Esophagus squamous epithelium (tissue), 5 donors: ENCODE measurements at places on chromosomes 12 and 14.

DNA sequence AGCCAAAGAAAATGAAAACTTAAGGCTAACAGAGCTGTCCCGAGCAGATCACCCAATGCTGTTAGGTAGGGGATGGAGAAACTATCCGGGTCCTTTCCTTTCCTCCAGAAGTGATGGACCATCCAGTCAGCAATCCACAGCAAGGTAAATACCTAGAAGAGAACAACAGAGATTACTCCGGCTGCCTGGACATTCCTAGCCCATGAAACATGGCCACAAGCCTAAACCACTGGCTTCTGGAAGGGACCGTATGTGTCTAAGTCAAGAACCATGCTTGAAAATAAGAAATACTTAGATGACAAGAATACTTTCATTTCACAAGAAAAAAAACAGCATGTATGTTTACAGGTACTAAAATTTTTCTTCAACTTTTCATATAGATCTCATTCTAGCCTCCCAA, 152.9 kb downstream of the SLC41A2 start:
- DNase-seq, result no peak

DNA sequence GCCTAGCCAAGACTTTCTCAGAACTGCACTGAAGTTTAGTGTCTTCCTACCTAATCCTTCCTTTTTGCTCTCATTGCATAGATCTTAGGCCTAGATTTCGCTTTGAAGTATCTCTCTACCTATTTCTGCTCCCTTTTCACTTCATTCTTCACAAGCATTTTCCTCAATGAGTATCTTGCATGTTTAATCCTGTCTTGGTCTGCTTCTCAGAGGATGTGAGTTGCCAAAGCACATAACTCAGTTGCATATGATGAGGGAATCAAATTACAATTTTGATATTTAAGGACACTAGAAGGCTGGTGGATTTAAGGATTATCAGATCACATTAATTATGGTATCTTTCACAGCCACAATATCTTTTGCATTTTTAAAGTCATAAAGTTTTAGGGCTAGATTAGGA, 195.5 kb upstream of the DAAM1 start:
- no peak for DNase-seq

DNA sequence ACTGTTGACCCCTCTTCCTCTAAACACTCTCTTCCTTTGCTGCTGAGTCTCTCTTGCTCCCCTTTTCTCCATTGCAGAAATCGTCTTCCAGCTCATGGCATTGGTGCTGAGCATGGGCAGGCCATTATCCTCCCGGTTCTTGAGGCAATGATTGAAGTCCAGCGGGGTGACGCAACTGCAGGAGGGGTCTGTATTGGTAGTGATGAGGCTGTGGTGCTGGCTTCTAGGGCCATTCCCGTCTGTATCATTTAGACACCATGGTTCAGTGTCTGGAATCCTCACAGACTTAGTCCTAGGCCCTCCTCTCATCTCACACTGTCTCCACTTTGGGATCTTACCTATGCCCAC, 720 bp upstream of the SLC22A17 start:
- DNase-seq, result no peak

DNA sequence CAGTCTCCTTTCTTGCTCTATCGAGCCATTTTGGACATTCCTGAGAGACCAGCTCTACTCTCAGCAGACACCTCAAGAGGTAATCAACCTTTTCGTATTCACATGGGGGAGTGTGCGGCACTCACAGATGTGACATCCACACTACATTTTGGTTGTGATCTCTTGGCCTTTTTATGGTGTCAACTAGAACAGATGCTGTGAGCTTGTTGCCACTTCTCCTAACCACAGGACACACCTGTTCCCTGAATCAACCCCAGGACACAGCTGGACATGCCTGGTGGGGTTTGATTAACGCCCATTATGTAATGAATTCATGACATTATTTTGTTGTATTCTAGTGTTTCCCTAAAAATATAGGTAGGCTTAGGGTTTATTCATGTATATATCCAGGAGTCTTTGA, 1143.6 kb downstream of the TMEM121 start:
- no peak for DNase-seq

GRCh38 chr14:28681681-28682080, 84.9 kb upstream of the FOXG1 start:
- DNase-seq, result no peak

DNA sequence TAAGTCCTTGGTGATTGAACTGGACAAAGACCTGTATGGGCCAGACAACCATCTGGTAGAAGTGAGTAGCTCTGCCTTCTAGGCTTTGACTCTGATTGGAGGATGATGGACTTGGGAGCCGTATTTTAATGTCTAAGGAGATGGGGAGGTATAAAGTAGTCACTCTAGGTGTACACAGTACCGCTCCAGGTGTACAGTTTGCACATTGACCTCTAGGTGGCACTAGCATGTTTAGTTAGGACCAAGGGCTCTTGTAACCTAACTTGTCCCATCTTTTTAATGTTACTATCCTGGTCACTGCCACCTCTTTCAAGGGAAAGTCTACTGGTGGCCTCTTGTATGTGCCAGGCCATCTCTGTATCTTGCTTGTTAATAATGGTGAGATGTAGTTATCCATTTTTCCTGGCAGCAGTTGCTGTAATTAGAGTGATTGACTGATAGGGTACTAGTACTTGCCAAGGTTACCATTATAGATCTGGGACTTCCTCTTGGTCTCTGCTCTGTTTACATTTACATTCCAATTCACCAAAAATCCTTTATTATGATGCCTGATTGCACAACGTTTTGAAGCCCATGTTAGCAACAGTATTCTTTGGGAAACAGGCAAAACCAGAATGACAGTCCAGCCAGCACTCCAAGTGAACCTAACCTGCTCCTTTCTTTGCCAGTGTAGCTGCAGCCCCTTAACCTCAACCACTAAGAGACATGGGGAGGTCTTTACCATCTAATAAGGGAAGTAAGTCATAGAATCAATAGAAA, 3.6 kb downstream of the SMARCD1 start:
- DNase-seq, result no peak

- DNase-seq, result no peak
Observed at GRCh38 chr12:1356285-1356684, 238.1 kb downstream of the FBXL14 start.

GRCh38 chr12:32201096-32201495, 94.4 kb downstream of the BICD1 start:
- no peak for DNase-seq

- DNase-seq, result no peak
Observed at GRCh38 chr12:31315044-31315715, 10.8 kb downstream of the SINHCAF start.
